Stimulated activated naive CD4-positive, alpha-beta T cell treated with Interleukin-2 at 50 U/mL for 16 hours (primary cell): ENCODE measurements at places on chromosomes 11 and 22.

DNA sequence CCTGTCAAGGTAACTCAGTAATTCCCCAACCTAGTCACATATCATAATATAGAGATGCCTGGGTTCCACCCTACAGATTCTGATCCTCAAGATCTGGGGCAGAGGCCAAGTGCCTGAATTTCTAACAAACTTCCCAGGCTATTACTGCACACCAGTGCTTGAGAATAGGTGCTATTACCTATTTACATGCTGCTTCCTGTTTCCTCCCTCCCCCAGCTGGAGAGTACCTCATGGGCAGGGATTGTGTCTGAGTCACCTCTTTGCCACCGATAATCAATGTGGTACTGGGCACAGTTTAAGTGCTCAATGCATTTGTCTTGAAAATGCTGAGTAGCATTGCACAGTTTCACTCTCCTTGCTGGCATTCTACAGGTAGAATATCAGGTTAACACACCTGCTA lies 582.2 kb upstream of the CADM1 start:
- DNase-seq: no peak

GRCh38 chr11:43504316-43504950 lies 145.7 kb downstream of the TTC17 start:
- DNase-seq: no peak

- no peak for DNase-seq
These were observed 113.4 kb upstream of the CRYBB3 start for GRCh38 chr22:25085930-25086901.

DNA sequence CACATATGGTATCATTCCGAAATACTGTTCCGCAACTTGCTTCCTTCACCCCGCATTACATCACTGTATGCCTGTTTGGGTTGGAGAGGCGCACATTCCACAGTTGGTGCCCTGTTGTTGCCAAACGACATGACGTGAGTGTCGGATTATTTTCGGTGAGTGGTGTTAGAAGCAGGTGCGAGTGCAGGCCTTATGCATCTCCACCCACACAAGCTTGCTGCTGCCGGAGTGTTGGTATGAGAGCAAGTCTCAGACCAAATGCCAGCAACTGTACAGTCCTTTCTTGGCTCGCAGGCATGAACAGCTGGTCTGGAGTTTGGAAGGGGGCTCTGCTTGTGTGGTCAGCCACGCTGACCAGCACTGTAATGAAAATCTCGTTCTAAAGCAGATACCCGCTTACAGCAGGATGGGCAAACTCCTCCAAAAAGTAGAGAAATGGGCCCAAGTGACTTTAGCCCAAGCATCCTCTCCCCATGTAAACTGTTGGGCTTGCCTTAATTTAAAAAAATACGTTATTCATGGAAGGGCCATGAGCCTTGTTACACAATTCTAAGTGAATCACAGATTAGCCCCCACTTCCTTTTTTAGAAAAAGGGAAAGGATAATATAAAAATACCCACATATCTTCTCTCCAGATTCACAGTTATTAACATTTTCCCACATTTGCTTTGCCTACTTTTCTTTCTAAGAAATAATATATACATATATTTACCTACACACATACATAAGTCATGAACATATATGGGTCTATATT lies 48.7 kb upstream of the OR9Q1 start:
- DNase-seq: no peak

DNA sequence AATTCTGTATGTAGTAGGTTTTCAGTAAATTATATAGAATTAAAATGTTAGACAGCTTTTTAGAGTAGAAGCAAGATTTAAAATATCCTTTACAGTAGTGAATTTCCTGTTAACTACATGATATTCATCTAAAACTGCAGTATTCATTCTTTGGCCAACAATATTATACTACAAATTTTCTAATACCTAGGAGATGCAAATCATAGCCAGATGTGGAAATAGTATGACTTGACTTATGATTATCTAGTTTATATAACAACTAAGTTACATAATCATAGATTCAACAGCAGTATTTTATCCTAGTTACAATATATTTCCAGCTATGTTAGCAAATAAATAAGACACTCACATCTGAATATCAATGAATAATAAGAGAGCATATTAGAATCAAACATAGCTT lies 163.2 kb downstream of the MSANTD4 start:
- DNase-seq: no peak

DNA sequence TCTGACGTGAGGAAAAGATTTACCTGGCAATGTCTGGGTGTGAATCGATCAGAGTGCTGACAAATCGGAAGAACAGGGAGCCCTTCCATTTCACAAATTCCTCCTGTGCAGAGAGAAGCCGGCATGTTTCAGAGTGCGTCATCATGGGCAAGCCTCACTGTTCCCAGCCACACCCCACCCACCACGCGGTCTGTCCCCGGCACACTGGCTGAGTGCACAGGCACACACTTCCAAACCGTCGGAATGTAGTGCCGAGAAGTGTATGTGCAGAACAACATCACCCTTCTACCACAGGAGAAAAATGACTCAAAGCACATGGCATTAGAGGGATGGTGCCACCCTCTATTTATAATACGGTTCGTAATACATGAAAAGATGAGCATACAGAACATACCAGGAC lies 47.5 kb downstream of the NCAPD3 start:
- DNase-seq: no peak

DNA sequence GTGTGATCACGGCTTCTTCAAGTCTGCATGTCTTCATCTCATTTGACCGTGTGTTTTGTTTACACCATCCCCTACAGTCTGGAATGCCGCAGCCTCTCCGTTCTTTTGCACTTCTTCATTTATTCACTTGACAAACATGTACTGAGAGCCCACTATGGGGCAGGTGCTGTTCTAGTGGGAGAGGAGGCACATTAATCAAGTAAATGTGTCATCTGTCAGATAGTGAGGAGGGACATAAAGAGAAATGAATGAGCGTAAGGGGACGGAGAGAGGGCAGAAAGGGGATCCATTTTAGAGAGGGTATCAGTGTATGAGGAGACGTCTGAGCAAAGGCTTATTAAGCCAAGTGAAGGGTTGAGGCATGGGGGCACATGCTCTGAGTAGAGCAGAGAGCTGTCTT lies 54.0 kb upstream of the CECR2 start:
- DNase-seq: no peak

- no peak for DNase-seq
These were observed 203.0 kb upstream of the CCDC179 start for GRCh38 chr11:23063276-23063675.

- no peak for DNase-seq
These were observed 110.9 kb downstream of the SWAP70 start for GRCh38 chr11:9774591-9775397.

- DNase-seq: no peak
These were observed 6.8 kb downstream of the RNF214 start for GRCh38 chr11:117239295-117239694.

GRCh38 chr11:102802341-102802740 lies 4.4 kb upstream of the MMP1 start:
- no peak for DNase-seq

GRCh38 chr22:29022101-29022817 lies 39.4 kb downstream of the C22orf31 start:
- no peak for DNase-seq

DNA sequence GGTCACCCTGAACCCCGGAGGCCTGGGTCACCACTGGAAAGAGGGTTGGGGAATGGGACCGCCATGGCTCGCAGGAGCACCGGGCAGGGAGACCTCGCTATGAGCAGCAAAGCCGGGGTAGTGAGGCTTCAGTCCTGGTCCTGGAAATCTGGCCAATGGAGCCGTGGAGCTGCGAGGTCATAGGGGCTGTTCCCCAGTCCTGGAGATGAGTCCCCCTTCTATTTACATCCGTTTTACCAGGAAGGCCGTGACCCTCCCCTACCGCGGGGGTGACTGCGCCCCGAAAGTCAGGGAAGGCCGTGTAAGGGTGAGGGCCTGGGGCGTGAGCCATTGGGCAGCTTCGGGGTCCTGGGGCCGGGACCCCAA lies 449 bp downstream of the PIDD1 start:
- DNase-seq: no peak

DNA sequence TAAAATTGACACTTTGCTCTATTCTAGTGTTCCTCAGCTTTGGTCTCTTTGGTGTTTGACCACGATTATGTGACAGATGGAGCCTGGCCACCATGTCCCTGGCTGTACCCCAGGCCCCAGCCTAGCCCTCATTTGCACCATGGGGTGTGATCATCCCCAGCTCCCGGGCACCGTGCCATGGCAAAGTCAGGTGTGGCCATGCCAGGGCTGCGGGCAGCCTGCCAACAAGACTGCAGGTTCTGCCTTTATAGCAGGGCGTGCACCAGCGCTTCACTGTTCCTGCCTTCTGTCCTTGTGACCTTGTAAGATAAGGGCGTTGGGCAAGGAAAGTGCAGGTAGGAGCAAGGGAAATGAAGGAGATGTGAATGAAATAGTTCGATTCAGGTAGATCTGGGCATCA lies 22.4 kb upstream of the APOBEC3A start:
- no peak for DNase-seq

GRCh38 chr11:1339066-1339675 lies 29.7 kb upstream of the TOLLIP start:
- no peak for DNase-seq

- DNase-seq: no peak
These were observed 33.1 kb upstream of the LRRC10B start for GRCh38 chr11:61475433-61475832.

GRCh38 chr11:99505316-99505715 lies 484.6 kb downstream of the CNTN5 start:
- no peak for DNase-seq

GRCh38 chr11:17287058-17287457 lies 10.5 kb downstream of the NUCB2 start:
- DNase-seq: no peak

GRCh38 chr11:122645847-122646246 lies 9.7 kb upstream of the UBASH3B start:
- no peak for DNase-seq

GRCh38 chr22:17368554-17369438 lies 464 bp upstream of the CECR2 start:
- no peak for DNase-seq

DNA sequence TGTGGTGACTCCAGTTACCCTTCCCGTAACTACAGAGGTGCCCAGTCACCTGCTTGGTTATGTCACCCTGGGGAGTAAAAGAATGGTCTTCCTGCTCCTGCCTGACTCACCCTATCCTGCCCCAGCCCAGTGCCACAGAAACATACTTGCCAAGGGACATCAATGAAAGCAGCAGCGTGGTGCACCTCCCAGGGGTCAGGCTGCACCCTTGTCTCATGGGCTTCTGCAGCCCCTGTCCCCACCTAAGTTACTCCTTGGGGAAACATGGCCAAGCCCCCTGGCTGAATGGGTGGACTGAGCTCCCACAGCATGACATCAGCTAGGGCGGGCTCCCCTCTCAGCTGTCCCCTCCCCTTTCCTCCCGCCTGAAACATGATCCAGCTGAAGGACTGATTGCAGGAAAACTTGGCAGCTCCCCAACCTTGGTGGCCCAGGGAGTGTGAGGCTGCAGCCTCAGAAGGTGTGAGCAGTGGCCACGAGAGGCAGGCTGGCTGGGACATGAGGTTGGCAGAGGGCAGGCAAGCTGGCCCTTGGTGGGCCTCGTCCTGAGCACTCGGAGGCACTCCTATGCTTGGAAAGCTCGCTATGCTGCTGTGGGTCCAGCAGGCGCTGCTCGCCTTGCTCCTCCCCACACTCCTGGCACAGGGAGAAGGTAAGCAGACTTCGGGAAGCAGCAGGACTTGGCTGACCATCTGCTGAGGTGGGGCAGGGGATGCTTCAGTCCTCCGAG lies at the start of gene HTR3A:
Gene HTR3A, plus strand, starts transcription at position 368 of the 730 bp plus-strand sequence. Its CDS starts 218 bp downstream, at position 586.
- no peak for DNase-seq

GRCh38 chr11:63843041-63843440 lies 4.1 kb downstream of the MARK2 start:
- DNase-seq: no peak

DNA sequence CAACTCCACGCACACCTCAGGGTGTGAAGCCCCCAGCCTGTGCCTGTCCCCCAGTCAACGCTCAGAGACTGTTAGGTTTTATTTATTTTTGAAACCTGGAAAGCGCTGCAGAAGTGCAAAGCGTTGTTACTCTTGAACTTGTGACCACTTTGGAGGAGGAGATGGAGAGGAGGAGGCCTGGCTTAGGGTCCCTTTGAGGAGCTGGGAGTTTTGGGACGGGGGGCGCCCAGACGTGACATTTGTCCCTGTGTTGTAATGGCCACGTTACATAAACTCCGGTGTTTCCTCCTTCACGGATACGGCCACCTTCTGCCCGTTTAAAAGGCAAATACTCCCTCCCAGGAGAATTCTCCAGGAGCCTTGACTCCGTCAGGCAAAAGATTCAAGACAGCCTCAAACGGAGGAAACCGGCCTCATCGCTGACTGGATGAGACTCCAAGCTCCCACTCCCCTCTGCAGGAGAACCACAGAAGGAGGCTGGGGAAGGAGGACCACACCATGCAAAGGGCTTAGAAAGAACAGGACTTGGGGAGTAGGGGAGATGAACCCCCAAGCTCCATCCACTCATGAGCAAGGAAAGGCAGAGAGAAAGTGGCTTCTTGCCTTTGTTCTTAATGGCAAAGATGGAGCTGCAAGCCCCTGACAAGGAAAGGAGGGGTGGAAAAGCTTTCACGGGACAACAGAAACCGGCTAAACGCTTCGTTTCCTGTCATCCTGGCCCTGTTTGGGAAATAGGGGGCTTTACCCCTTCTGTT lies 630 bp downstream of the PIK3IP1 start:
- DNase-seq: no peak

DNA sequence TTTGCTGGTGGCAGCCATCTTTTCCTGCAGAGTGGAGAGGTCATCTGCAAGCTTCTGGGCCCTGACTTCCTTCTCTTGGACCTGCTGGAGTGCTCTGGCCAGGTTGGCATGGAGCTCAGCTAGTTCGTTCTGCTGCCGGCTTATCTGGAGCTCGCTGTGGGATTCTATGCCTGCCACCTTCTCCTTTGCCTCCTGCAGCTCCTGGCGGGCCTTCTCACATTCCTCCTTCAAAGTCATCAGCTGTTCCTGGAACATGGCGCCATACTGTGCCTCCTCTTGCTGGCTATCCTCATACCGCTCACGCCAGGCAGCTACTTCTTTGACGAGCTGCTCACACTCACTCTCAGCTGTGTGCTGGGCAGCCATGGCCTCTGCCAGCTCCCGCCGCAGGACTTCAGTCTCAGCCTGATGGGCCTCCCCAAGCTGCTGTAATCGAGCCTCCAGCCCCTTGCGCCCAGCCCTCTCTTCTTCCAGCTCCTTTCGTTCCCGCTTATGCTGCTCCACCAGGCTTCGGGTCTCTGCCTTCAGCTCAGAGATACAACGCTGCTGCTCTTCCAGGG lies 16.1 kb downstream of the IL18BP start:
- no peak for DNase-seq

DNA sequence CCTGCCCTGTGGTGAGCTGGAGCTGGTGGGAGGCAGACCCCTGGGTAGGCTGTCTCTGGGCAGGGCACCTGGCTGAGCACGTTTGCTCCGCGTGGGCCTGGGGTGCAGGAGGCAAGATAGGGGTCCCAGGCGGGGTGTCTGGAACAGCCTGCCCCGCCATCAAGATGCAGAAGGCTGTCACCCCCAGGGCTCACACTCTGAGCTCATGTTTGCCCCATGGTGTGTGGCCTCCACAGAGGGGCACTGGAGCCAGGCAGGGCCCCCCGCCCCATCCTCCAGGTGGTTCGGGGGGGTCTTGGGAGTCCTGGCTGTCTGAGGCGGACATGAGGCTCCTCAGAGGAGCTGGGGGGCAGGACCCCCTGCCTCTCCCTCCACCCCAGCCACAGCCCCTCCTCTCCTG lies 28.9 kb upstream of the CARS1 start:
- no peak for DNase-seq

GRCh38 chr11:32375826-32376225 lies 59.5 kb downstream of the WT1 start:
- DNase-seq: no peak

- no peak for DNase-seq
These were observed 16.8 kb downstream of the LRRC32 start for GRCh38 chr11:76653674-76654284.

GRCh38 chr11:86201371-86201884 lies 43.1 kb upstream of the EED start:
- DNase-seq: no peak
